Activated CD8-positive, alpha-beta memory T cell treated with anti-CD3 and anti-CD28 coated beads for 4 hours (primary cell): ENCODE measurements at places on chromosomes 12 and 14.

DNA sequence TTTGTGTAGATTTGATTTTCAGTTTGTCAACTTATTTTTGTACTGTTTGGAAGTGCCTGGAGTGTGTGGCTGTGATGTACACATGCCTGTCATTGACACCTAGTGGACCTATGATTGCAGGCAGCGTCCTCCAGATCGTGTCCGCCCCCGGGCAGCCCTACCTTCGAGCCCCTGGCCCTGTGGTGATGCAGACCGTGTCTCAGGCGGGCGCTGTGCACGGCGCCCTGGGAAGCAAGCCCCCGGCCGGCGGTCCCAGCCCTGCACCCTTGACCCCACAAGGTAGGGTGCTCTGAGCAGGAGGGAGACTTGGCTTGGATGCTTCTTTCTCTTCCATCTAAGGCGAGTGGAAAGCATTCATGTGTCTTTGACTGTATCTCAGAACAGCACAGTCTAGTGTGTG, 75.8 kb downstream of the EP400 start:
- no peak for DNase-seq

GRCh38 chr14:58598028-58598803, 39.5 kb upstream of the DACT1 start:
- no peak for DNase-seq

DNA sequence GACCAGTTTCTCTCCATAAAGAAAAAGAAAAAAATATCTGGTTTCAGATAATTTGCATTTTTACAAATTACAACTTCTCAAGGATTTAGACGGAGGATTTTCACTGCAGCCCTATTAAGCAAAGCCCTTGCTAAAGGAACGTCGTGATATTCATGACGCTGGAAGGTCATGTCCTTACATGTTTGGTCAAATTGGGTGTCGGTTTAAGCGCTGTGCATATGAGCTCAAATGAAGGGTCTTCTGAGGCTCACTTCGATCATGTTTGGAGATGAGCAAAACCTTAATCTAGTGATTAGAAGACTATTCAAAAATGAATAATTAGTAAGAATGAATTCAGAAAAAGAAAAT, 67.3 kb upstream of the USP15 start:
- DNase-seq = no peak

GRCh38 chr14:72404998-72405397, 472.8 kb downstream of the RGS6 start:
- no peak for DNase-seq

GRCh38 chr14:61380984-61381383, 59.6 kb downstream of the PRKCH start:
- no peak for DNase-seq
